ENCODE measurements at places on chromosomes 5 and 9.

- no peak for DNase-seq
These were observed 214.9 kb downstream of the ADAMTSL1 start for GRCh38 chr9:18688581-18689565.

GRCh38 chr5:173468821-173469251 lies 140.6 kb upstream of the STC2 start:
- no peak for DNase-seq

DNA sequence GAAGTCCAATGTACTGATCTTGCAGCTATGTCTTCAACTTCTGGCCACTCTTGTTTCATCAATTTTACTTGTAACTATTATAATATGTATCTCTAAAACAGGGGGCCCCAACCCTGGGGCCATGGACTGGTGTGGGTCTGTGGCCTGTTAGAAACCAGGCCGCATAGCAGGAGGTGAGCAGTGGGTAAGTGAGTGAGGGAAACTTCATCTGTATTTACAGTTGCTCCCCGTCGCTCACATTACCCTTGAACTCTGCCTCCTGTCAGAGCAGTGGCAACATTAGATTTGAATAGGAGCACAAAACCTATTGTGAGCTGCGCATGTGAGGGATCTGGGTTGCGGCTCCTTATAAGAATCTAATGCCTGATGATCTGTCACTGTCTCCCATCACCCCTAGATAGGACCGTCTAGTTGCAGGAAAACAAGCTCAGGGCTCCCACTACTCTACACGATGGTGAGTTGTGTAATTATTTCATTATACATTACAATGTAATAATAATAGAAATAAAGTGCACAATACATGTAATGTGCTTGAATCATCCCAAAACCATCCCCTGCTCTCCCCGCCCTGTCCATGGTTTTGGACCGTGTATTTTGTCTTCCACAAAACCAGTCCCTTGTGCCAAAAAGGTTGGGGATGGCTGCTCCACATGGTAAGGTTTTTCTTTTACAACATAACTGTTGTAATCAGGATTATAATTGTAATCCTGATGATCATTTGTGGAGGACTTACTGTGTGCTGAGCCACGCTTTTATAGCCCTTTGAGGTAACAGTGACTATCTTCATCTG lies 26.9 kb upstream of the SH3PXD2B start:
- no peak for DNase-seq

- DNase-seq: no peak
These were observed 6.6 kb upstream of the OTULINL start for GRCh38 chr5:14574891-14575508.

DNA sequence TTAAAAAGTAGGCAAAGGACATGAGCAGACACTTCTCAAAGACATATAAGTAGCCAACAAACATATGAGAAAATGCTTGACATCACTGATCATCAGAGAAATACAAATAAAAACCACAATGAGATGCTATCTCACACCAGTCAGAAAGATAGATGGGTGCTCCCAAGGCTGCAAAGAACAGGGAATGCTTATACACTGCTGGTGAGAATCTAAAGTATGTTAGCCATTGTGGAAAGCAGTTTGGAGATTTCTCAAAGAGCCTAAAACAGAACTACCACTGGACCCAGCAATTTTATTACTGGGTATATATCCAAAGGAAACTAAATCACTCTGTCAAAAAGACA lies 154.2 kb downstream of the NDUFS4 start:
- no peak for DNase-seq

- no peak for DNase-seq
These were observed 362.6 kb upstream of the SMC2 start for GRCh38 chr9:103731541-103731940.

GRCh38 chr9:116475201-116475600 lies 211.9 kb upstream of the TRIM32 start:
- DNase-seq: no peak

Data from H1 (cell line).